ENCODE measurements at places on chromosomes 7 and 10.

DNA sequence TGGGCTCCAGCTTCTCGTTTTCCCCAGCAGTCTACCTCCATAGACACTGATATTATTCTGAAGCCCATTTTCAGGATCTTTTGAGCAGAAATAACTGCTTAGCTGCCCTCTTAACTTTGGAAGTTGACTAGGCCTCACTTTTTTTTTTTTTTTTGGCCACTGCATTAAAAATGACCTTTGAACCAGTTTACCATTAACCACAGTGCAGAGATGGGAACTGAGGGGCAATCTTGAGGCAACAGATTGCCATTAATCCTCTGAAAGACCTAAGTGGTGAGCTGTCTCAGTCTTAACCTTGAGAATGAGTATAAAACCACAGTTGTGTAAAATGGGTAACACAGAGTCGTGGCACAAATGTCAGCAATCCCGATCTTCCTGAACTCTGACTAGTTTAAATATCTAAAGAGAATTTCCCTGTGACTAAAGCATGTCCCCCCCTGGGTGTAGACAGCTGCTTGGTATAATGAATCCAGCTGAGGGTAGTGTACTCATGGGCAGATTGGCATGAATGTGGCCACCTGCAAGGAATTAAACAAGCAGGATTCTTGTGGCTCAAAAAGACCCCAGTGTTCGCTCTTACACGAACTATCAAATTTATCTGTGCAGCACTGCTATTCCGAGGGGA lies 46.1 kb upstream of the FMC1 start:
- DNase-seq = no peak

DNA sequence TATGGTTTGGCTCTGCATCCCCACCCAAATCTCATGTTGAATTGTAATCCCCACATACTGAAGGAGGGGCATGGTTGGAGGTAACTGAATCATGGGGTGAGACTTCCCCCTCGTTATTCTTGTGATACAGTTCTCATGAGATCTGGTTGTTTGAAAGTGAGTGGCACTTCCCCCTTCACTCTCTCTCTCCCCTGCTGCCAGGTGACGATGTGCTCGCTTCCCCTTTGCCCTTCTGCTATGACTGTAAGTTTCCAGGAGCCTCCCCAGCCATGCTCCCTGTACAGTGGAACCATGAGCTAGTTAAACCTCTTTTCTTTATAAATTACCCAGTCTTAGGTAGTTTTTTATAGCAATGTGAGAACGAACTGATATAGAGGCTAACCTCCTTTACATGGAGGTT lies 16.6 kb downstream of the PLPP4 start:
- DNase-seq = no peak

DNA sequence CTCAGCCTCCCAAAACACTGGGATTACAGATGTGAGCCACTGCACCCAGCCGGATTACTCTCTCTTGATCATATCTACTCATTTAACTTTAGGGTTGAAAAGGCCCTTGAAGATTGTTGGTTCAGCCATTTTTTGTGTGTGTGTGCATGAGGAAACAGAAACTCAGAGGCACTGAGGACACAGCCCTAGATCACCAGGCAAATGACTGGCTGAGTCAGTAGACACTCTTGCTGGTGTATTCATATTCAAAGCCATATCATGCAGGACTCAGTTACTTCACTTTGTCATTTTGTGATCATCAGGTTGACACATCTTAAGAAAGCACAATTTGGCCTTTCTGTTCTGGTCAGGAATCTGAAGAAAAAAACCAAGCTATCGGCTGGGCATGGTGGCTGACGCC lies 253.4 kb downstream of the TRIL start:
- DNase-seq = no peak

DNA sequence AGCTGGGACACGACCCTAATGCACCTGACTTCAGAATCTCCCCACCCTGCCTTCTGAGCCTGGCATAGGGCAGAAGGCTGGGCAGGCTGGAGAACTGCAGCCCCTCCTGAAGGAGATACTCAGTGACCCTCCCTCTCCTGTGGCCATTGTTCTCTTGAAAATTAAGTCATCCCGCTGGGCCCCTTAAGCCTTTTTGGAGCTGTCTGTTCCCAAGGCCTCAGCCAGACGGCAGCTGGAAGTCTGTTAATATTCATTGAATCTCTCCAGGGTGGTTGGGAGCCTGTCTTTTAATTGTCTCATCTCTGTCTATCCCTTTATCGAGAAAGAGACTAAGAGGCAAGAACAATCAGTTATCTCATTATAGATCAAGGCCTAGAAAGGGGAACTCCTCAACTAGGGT lies 118.1 kb upstream of the PCBD1 start:
- DNase-seq = no peak

- peak; percentile 12 for DNase-seq
Observed at GRCh38 chr10:89702121-89702480, 711 bp downstream of the KIF20B start.

DNA sequence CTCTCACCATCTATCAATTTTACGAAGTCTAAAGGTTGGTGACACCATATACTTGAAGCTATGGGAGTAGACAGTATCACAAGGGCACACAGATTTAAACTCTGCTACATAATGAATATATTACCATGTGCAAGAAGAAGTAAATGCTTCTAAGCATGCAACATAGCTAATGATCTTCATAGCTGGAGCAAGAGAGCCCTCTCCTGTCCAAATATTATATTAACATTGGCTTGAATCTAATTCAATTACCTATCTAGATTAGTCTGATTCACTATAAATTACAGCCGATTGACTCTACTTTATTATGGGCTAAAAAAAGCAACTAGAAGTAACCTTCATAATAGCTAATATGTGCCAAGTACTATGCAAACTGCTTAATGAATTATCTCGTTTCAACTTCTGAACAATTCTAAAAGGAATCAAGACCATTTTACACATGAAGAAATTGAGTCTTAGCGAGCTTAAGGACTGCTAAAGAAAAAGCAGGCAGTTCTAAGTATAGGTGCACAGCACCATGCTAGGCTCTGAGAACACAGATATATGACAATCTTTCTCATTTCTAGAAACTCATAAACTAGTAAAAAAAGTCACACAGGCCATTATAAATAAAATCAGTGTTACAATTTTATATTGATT lies 21.9 kb downstream of the FRA10AC1 start:
- no peak for DNase-seq

- no peak for DNase-seq
Observed at GRCh38 chr7:14381936-14382335, 392.5 kb upstream of the ETV1 start.

GRCh38 chr7:129391546-129392171 lies 42.6 kb upstream of the STRIP2 start:
- DNase-seq = no peak

- peak; percentile 65 for DNase-seq
Observed at GRCh38 chr7:124764847-124765400, 668 bp downstream of the GPR37 start.

GRCh38 chr10:22640359-22640758 lies 74.0 kb downstream of the PIP4K2A start:
- DNase-seq = no peak

- no peak for DNase-seq
Observed at GRCh38 chr7:20574784-20575720, 40.4 kb upstream of the ABCB5 start.

Data from right kidney (tissue), 9 donors.